Heart left ventricle (tissue), 16 donors: ENCODE measurements at places on chromosomes 5 and 9. TPM values are rescaled to one million over a fixed set of nuclear protein-coding genes. Genes with fewer than 3 reads are reported as not detected.

TPPP gene
- 9.5 TPM for polyA plus RNA-seq

GRCh38 chr5:172802567-172803176 is 31.4 kb upstream of the ERGIC1 start:
- DNase-seq, result no peak

DNA sequence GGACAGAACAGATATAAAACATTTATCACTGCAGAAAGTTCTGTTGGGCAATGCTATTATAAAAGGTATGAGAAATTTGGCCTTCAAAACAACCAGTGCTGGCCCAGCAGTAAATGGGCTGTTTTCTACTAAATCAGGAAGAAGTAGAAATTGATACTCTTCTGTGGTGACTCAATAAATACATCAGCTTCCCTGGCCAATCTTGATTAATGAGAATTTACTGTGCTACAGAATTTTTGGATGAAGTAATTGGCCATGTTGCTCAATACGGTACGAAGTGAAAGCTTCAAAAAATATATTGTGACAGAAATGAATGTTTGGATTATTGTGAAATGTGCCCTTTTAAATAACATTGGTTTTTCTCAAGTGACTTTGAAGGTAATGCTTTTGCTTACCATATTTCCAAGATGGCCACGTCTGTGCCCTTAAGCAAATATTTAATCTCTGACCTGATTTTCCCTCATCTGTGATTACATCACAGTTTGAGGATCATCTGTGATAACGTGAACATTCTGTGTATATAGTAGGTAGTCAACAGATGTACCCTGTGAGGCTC is 4.2 kb downstream of the DNAJA1 start:
- DNase-seq, result no peak

C5orf52 gene
- not detected for polyA plus RNA-seq

GPR151 gene
- polyA plus RNA-seq, result not detected

GRCh38 chr5:113156271-113156877 is 179.8 kb downstream of the DCP2 start:
- DNase-seq, result no peak

SEC16A gene
- polyA plus RNA-seq, result 29.9 TPM

GRCh38 chr9:94507531-94508258 is 47.2 kb upstream of the PCAT7 start:
- no peak for DNase-seq

GRCh38 chr9:130857864-130858738 is 23.0 kb downstream of the ABL1 start:
- peak; percentile 72 for DNase-seq

DNA sequence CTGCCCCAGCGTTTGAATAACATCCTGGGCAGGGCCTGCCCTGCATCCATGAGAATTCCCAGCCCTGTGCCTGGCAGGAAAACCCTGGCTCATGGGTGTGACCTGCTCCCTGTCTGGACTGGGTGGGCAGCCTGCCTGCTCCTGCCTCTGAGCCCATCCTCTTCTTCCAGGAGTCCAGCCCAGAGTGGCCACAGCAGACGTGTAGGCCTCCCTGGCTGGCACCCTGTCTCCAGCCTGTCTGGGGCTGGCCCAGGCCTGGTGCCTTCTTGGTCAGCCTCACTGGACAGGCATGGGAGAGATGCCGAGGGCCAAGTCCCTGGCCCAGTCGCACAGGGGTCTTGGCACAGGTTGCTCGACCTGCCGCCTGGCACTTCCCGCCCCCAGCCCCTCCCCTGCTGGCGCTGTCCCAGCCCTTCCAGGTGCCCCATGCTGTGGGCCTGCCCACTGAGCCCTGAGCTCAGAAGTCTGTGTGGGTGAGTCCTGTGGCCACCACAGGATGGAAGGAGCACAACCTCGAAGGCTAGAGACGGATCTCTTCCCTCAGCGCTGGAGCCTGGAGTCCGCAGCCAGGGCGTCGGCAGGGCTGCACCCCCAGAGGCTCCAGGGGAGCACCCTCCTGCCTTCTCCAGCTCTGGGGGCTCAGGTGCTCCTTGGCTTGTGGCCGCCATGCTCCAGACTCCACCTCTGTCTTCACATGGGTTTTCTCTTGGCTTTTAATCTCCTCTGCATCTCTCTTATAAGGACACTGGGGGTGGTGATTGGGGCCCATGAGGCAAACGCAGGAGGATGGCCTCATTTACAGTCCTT is 11.8 kb upstream of the COL5A1 start:
- DNase-seq, result no peak

GRCh38 chr9:32431940-32432555 is 47.6 kb downstream of the ACO1 start:
- DNase-seq, result peak; percentile 38

DNA sequence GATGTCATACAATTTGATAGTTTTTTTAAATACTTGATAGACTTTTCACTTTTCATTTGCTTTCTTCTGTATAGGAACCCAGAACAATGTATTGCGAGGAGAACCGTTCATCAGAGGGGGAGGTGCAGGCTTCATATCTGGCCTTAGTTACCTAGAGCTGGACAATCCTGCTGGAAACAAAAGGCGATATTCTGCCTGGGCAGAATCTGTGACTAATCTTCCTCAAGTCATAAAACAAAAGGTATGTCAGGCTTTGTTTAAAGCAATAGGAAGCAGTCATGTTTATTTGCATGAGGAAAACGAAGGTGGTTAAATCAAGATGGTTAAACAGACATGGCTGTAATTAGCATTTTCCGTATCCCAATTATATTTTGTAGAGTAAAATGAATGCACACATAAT is 46.0 kb downstream of the C7 start:
- DNase-seq, result no peak

- DNase-seq, result no peak
These were observed 43.5 kb downstream of the CNTRL start for GRCh38 chr9:121118266-121118665.

SEMA5A gene
- polyA plus RNA-seq, result 4.7 TPM

FAM221B gene
- not detected for polyA plus RNA-seq

NUTM2G gene
- polyA plus RNA-seq, result not detected

DNA sequence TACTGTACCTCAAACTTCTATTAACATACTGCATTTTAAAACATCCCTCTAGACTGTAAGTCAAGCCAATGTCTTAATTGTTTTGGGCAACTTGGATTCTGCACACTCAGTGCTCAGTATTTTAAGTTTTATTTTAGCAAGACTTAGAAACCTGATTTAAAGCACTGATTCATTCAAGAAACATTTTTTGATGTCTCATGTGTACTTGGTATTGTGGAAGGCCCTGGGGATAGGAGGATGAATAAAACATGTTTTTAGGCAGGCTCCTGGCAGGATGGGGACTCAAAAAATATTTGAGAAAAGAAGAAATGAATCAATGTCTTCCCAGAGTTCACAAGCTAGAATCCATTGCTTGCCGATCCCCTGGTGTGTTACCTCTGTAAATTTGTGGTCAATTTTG is 334.0 kb upstream of the PUM3 start:
- no peak for DNase-seq
